ENCODE measurements at places on chromosomes 11 and 22. TPM values are rescaled to one million over a fixed set of nuclear protein-coding genes. Genes with fewer than 3 reads are reported as not detected.

GRCh38 chr11:69401715-69402114 lies 79.7 kb upstream of the LINC01488 start:
- no peaks in the 10 kb centered on the region for H3K4me1 ChIP-seq
- no peak for DNase-seq
- H3K27ac ChIP-seq = no peak overlapping the region
- H3K36me3 ChIP-seq = no peaks in the 10 kb centered on the region

DNA sequence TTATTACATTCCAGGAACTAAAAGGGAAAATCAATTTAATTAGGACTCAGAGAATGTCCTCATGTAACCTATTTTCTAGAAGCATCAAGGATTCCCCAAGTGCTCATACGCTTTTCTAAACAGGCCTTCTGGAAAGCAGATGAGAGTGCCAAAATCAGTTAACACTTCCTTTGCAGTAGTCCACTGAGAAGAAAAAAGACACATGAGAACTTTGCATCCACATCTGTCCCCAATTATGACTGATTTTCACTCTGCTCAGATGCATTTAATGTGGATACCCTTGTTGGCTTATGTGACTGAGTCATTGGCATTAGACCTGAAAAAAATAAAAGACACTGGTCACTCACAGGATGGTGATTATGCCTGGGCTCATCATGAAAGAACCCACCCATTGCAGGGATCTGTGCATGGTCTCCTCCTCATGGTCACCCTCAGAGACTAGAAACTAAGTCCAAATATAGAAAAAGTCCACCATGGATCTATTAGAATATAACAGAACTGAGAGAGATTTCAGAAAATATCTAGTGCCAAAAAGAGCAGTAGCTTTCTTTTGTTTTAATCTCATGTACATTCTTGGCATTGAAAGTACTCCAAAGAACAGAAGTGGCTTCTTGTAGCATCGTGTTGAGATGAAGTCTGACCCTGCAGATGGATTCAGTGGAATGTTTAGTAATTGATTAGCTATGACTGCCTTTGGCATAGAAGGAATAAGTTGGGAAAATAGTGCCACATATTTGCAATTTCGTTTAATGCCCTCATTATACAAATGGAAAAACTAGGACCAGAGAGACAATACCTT lies 48.8 kb upstream of the FIBIN start:
- H3K4me1 ChIP-seq = no peaks in the 10 kb centered on the region
- no peak overlapping the region for H3K27ac ChIP-seq
- H3K36me3 ChIP-seq = no peaks in the 10 kb centered on the region
- no peak overlapping the region for H3K4me3 ChIP-seq

- no peak overlapping the region for H3K27ac ChIP-seq
- no peak overlapping the region for H3K4me3 ChIP-seq
- H3K4me1 ChIP-seq = no peaks in the 10 kb centered on the region
- no peaks in the 10 kb centered on the region for H3K36me3 ChIP-seq
Observed at GRCh38 chr11:38226684-38227083, 1628.6 kb upstream of the RAG2 start.

- H3K4me3 ChIP-seq = no peak overlapping the region
- no peak overlapping the region for H3K27ac ChIP-seq
- no peak for DNase-seq
- H3K27me3 ChIP-seq = no peaks in the 10 kb centered on the region
- no peaks in the 10 kb centered on the region for H3K36me3 ChIP-seq
Observed at GRCh38 chr11:43508511-43508918, 149.8 kb downstream of the TTC17 start.

- no peaks in the 10 kb centered on the region for H3K4me1 ChIP-seq
- no peak overlapping the region for H3K4me3 ChIP-seq
- H3K27me3 ChIP-seq = no peaks in the 10 kb centered on the region
Observed at GRCh38 chr11:87063982-87064381, 26.2 kb downstream of the TMEM135 start.

GRCh38 chr22:23145878-23146470 lies 697 bp downstream of the RAB36 start:
- DNase-seq = no peak
- no peaks in the 10 kb centered on the region for H3K36me3 ChIP-seq
- peaks cover 13% of the 10 kb centered on the region for H3K4me1 ChIP-seq
- no peak overlapping the region for H3K27ac ChIP-seq

GRCh38 chr22:44823396-44823795 lies 71.0 kb downstream of the ARHGAP8 start:
- no peaks in the 10 kb centered on the region for H3K27me3 ChIP-seq
- no peaks in the 10 kb centered on the region for H3K36me3 ChIP-seq
- no peak overlapping the region for H3K4me3 ChIP-seq
- DNase-seq = no peak
- H3K27ac ChIP-seq = no peak overlapping the region

- no peaks in the 10 kb centered on the region for H3K36me3 ChIP-seq
- H3K27me3 ChIP-seq = no peaks in the 10 kb centered on the region
- DNase-seq = no peak
- no peaks in the 10 kb centered on the region for H3K4me1 ChIP-seq
- peak overlapping the region; percentile 22 for H3K27ac ChIP-seq
Observed at GRCh38 chr22:36081023-36081431, 52.4 kb upstream of the RBFOX2 start.

- no peaks in the 10 kb centered on the region for H3K4me1 ChIP-seq
- H3K27me3 ChIP-seq = no peaks in the 10 kb centered on the region
- no peak overlapping the region for H3K27ac ChIP-seq
- no peak overlapping the region for H3K4me3 ChIP-seq
Observed at GRCh38 chr11:62077132-62077531, 46.7 kb upstream of the INCENP start.

- H3K36me3 ChIP-seq = no peaks in the 10 kb centered on the region
- H3K4me1 ChIP-seq = no peaks in the 10 kb centered on the region
- peak overlapping the region; percentile 97 for H3K27ac ChIP-seq
- H3K27me3 ChIP-seq = no peaks in the 10 kb centered on the region
- DNase-seq = peak; percentile 65
Observed at GRCh38 chr11:83157594-83158356, 844 bp downstream of the PCF11 start.

- H3K27me3 ChIP-seq = no peaks in the 10 kb centered on the region
- H3K4me3 ChIP-seq = no peak overlapping the region
- no peak overlapping the region for H3K27ac ChIP-seq
Observed at GRCh38 chr11:46906609-46907041, 11.7 kb downstream of the LRP4 start.

DNA sequence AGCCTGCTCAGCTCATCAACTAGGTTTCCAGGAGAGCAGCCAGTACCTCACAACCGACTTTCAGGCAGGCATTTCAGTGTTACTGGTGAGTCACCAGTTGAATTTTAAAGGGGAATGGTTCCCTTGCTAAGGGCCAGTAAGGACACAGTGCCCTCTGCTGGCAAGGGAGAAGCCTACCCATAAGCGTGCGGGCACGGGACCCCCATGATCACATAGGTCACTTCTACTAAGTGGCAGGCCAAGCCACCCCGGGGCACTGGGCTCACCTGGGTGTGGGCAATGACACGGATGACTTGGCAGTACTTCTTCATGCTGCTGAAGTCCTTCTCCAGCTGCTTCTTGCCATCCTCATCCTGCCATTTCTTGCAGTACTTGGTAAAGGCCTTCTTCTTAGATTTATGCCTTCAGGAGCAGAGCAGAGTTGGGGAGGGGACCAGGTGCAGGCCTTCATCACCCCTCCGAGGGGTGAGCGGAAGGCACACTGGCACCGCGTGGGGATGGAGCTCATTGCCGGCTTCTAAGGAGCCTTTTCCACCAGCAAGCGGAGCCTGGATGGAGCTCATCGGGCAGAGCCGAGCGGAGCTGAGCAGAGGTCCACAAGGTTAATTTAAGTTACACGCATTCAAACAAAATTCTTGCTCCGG lies 2.9 kb downstream of the RPL3 start:
- DNase-seq = peak; percentile 80
- peaks cover 47% of the 10 kb centered on the region for H3K36me3 ChIP-seq
- H3K4me1 ChIP-seq = peaks cover 28% of the 10 kb centered on the region

DNA sequence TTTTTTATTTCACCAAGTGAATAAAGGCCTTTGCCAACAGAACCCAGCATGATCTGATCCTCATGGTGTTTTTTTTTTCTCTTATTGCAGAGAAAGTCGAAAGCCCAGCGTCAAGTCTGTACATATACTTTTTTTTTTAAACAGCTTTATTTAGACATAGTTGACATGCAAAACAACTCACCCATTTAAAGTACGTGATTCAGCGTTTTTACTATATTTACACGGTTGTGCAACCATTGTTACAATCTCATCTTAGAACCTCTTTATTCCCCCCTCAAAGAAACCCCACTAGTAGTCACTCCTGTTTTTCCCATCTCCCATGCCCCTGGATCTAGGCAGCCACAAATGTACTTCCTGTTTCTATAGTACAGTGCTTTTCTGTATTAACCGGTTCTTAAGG lies 20.6 kb upstream of the AP1B1 start:
- no peaks in the 10 kb centered on the region for H3K36me3 ChIP-seq
- H3K27me3 ChIP-seq = no peaks in the 10 kb centered on the region
- H3K4me1 ChIP-seq = no peaks in the 10 kb centered on the region
- H3K4me3 ChIP-seq = no peak overlapping the region
- no peak overlapping the region for H3K27ac ChIP-seq
- no peak for DNase-seq

DNA sequence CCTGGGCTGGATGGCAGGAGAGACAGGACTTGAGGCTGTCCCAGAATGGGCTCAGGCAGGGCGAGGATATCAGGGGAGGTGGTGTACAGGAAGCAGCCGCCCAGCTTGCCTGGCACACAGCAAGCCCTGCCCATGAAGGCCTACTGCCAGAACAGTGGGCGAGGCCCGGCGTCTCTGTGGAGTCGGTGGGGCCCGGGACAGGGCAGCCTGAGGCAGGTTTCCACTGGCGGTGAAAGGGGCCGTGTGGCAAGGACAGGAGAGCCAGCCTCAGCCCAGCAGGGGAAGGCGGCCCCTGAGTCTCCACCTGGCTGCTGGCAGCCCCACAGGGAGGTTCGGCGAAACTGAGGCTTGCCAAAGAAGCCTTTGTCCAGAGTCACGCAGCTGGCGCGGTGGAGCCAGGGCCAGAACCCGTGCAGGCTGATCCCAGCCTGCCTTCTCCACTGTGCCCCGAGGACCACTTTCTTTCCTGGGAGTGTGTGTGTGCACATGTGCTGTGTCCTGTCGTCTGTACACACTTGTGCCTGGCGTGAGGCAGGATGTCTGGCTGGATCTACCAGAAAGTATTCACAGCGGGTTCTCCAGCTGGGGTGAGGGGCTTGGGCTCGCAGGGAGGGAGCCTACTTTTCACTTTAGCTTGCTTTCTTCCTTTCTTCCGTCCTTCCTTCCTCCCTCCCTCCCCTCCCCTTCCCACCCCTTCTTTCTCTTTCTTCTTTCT lies 1.2 kb downstream of the TSPO start:
- H3K27me3 ChIP-seq = no peaks in the 10 kb centered on the region
- H3K27ac ChIP-seq = peak overlapping the region; percentile 93
- H3K4me1 ChIP-seq = peaks cover 5% of the 10 kb centered on the region
- peak overlapping the region; percentile 83 for H3K4me3 ChIP-seq
- DNase-seq = peak; percentile 88

GRCh38 chr22:19688301-19689290 lies 25.7 kb upstream of the SEPTIN5 start:
- H3K4me3 ChIP-seq = no peak overlapping the region
- H3K27me3 ChIP-seq = no peaks in the 10 kb centered on the region
- H3K36me3 ChIP-seq = no peaks in the 10 kb centered on the region
- H3K27ac ChIP-seq = no peak overlapping the region
- no peaks in the 10 kb centered on the region for H3K4me1 ChIP-seq

GRCh38 chr11:61512435-61512834 lies 3.9 kb downstream of the LRRC10B start:
- H3K27ac ChIP-seq = no peak overlapping the region
- no peak for DNase-seq
- H3K4me1 ChIP-seq = peaks cover 12% of the 10 kb centered on the region

DNA sequence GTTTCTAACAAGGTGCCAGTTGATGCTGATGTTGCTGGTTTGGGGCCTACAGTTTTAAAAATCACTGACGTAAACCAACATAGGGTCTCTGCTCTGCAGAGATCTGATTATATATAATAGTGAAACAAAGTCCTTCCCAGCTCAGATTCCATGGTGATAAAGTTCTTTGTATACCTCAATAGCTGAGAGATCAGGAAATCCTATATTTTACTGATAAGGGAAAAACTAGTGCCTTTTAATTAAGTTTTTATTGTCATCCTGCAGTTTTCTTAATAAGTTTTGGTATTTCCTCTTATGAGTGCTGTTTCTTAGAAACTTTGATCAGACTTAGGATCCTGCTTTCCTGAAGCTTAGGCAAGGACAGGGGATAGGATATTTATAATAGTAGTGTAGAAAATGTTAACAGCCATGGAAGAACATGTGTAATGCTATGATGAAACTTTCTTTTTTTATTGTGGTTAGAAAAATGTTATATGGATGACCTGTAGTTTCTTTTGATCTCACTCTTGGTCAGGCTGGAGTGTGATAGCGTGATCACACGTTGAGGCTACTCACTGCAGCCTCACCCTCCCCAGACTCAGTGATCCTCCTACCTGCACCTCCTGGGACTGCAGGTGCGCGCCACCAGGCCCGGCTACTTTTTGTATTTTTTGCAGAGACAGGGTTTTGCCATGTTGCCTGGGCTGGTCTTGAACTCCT lies 14.1 kb downstream of the CAPRIN1 start:
- no peak overlapping the region for H3K4me3 ChIP-seq
- peaks cover 7% of the 10 kb centered on the region for H3K4me1 ChIP-seq
- H3K27me3 ChIP-seq = no peaks in the 10 kb centered on the region
- H3K36me3 ChIP-seq = peaks cover 5% of the 10 kb centered on the region
- no peak for DNase-seq
- H3K27ac ChIP-seq = no peak overlapping the region

DNA sequence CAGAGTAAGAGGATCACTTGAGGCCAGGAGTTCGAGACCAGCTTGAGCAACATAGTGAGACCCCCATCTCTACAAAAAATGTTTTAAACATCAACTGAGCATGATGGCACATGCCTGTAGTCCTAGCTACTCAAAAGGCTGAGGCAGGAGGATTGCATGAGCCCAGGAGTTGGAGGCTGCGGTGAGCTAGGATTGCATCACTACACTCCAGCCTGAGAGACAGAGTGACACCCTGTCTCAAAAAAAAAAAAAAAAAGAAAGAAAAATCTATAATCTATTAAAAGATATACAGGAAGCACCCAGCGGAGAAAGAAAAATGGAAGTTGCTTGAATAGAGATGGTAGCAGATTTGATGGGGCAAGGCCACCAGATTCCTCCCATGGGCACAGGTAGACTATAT lies 61.8 kb downstream of the FAM83F start:
- H3K4me1 ChIP-seq = no peaks in the 10 kb centered on the region
- DNase-seq = no peak
- no peaks in the 10 kb centered on the region for H3K27me3 ChIP-seq
- H3K36me3 ChIP-seq = no peaks in the 10 kb centered on the region

MIOX gene
- not detected for total RNA-seq

NOX4 gene
- total RNA-seq = not detected

AIP gene
- 45.3 TPM for total RNA-seq

ARHGAP20 gene
- 1.3 TPM for total RNA-seq

DEUP1 gene
- 0.29 TPM for total RNA-seq

MMP1 gene
- total RNA-seq = 0.42 TPM

CD3E gene
- total RNA-seq = 4.3 TPM

MRGPRF gene
- 3.0 TPM for total RNA-seq

IFITM10 gene
- total RNA-seq = 0.42 TPM

IGF2 gene
- 4.1 TPM for total RNA-seq

MS4A6A gene
- 43.1 TPM for total RNA-seq
